ENCODE measurements at places on chromosomes 16 and 17.

DNA sequence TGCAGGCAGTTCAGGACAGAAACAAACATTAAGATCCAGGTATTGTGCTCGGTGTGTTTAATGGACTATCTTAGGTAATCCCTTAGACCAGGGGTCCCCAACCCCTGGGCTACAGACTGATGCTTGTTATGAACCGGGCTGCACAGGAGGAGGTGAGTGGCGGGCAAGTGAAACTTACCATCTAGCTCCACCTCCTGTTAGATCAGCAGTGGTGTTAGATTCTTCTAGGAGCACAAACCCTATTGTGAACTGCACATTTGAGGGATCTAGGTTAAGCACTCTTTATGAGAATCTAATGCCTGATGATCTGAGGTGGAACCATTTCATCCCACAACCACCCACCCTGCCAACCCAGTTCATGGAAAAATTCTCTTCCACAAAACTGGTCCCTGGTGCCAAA is 37.8 kb upstream of the ASIC2 start:
- DNase-seq, result no peak

DNA sequence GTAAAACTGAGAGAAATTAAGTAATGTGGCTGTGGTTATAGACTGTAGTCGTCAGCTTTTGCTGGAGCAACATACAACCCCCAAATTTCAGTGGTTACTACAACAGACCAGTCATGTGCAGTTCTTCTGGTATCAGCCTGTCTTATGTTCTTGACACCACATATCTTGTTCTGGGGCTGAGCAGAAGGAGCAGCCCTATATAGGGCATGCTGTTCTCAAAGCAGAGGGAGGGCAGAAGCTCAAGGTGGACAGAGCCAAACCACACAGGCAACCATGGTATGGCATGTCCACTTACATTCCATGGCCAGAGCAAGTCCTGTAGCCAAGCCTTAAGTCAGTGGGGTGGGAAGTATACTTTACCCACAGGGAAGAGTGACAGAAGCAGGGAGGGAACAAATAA is 7.7 kb downstream of the PRKAR1A start:
- no peak for DNase-seq

- no peak for DNase-seq
These were observed 34.4 kb downstream of the HNF1B start for GRCh38 chr17:37710344-37710886.

- peak; percentile 36 for DNase-seq
These were observed 113.2 kb downstream of the PRKCB start for GRCh38 chr16:23948949-23949411.

DNA sequence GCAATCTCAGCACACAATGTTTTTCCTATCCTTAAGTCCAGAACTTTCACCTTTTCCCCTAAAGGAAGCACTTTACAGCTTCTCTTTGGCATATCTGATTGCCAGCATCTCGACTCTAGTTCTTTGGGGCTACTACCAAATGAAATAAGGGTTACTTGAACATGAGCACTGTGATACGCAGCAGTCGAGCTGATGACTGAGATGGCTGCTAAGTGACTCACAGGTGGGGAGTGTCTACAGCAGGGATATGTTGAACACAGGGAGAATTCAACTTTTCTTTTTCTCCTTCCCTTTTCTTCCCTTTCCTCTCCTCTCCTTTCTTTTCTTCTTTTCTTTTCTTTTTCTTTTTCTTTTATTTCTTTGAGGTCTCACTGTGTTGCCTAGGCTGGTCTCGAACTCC is 334.8 kb downstream of the MAF start:
- DNase-seq, result no peak

DNA sequence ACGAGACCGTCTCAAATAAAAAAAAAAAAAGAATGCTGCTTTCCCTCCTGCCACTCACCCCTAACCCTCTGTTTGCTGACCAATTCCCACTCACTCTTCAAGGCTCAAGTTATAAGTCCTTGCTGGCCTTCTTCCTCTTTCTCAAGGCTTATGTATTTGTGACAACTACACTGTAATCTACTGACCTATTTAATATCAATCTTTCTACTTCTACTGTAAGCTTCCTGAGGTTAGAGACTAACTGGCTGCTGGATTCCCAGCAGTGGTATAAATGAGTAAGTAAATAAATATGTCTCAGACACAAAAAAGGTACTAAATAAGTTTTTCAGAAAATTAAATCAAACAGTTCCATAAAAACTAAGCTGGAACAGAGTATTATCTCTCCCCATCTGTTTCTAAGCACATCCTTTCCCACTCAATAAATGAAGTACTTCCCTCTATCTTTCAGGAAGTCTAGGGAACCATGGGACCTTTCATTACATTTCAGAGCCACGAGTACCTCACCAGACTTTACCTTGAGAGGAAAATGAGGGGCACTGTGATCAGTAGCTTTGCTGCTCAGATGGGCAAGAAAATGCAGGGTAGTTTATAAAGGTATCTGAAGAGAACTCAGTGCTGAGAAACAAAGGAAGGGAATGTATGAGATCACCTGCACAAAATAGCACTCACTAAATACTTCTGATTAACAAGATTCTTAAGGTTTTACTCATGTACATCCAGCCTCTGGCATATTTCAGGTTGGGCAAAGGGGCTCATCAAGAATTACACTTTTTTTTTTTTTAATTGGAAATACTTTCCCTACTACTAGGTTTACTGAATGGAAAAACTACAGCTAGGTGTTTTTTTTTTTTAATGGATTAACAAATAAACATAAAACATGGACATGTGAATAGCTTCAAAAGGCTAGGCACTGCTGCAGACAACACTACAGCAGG is 10.8 kb downstream of the SSH2 start:
- DNase-seq, result no peak

- DNase-seq, result no peak
These were observed 428.4 kb downstream of the KCNJ2 start for GRCh38 chr17:70597774-70598173.

DNA sequence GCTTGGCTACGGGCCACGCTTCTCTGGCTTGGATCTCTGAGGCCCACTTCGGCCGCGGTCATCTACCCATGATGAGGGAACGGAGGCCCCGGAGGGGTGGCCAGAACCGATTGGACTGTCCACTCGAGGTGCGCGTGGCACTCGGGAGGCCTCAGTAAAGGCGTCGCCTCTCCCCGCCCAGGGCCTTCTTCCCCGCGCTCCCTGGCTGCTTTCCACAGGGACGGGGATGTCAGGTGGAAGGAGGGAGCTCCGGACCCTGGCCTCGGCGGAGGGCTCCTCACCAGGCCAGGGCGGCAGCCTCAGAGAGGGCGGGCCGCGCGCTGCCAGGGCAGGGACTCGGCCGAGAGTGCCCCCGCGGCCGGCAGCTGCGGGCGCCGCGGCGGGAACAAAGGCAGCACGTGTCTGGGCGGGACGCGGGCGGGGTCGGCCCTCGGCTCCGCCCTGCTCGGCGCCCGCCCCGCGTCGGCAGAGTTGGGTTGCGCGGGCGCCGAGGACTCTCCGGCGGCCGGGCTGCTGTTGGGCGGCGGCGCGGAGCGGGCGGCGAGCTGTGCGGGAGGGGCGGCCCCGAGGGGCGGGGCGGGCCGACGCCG is 587 bp upstream of the CDK5R1 start:
- peak; percentile 37 for DNase-seq

DNA sequence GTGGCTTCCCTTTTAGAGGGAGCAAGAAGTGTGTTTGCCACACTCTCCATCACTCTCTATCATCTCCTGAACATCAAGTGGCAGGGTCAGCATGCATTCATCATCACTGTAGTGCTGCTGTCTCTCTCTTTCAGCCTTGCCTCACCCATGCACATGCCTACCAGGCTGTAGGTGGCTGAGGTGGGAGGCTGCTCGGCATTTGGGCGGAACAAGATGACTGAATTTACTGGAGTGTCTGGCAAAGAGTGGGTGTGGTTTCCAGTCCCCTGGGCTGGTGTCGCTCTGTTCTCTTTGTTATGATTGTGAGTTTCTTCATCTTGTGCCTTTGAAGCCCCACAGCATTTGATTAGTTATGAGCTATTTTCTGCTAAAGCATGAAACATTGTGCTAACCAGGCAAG is 541.9 kb upstream of the EEF2KMT start:
- DNase-seq, result no peak

DNA sequence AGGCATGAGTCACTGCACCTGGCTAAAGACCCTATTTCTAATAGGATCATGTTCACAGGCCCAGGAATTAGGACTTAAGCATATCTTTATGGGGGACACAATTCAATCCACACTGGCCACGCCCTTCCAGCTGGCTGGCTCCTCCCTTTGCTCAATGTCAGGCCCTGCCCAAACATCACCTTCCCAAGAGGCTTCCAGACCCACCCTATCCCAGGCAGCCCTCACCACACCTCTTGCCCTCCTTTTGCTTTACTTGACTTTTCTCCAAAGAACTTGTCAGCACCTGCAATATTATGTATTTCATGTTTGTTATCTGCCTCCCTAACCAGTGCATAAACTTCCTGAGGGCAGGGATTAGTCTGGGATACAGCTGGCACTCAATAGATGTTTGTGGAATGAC is 109.6 kb upstream of the CDH5 start:
- DNase-seq, result no peak

- DNase-seq, result peak; percentile 58
These were observed 393 bp upstream of the PSMB10 start for GRCh38 chr16:67936880-67937605.

DNA sequence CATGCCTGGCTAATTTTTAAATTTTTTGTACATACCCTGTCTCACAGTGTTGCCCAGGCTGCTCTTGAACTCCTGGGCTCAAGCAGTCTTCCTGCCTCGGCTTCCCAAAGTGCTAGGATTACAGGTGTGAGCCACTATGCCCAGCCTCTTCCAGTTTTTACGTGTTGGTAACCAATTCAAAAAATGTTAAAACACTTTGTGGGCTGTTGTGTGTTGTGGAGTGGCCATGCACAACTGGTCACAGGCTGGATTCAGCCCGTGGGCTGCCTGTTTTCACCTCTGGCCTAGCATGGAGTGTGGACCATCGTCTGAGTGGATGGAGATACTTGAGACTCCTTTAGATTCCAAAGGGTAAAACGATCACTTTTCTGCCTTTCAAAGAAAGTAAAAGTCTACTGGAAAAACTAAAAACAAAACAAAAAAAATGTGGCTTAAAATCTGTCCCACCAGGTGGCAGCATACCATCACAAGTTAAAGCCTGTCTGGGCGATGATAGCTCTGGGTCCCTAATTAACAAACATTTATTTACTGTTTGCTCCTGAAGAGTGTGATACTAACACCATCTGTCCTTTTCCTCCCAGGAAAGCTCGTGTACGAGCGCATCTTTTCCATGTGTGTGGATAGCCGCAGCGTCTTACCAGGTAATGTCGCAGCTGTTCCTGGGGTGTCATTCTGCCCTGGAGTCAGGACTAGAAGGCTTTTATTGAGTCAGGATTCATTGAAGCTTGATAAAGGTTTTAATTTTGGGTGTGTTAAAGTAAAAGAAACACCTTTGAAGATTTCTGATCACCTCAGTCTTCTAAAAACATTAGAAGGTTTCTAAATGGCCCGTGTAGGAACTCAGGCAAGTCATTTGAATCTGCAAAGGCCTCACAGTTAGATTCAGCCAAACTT is 45.8 kb downstream of the VPS35L start:
- DNase-seq, result no peak

DNA sequence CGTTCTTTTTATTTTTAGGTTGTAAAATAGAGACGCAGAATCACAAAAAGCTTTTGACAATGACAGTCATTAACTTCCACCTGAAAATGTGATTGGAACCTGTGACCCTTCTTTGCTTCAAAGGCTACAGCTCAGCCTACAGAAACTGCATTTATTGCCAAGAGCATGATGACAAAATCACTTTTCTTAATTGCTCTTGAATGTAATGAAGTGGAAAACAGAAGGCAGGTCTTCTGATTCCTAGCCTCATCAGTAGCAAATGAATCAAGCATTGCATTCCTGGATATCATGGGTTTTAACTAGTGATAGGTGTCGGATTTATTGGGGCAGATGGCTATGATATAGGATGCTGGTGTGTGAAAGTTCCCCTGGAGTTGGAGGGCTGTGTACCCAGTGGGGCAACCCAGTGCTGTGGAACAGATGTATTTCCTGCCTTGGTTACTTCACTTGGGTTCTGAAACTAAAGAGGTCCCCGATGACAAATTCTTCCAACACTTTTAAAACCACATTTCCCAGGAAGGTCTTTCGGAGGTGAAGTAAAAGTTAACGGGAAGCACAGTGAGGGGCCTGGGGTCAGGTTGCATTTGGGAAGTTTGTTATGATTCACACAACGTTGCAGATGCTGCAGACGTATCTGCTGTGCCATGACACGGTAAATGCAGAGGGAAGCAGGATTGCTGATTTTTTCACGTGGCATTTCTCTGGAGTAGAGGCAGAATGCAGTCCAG is 127.5 kb downstream of the HS3ST3A1 start:
- DNase-seq, result no peak

GRCh38 chr16:67216612-67217490 is 10.1 kb upstream of the TMEM208 start:
- no peak for DNase-seq

DNA sequence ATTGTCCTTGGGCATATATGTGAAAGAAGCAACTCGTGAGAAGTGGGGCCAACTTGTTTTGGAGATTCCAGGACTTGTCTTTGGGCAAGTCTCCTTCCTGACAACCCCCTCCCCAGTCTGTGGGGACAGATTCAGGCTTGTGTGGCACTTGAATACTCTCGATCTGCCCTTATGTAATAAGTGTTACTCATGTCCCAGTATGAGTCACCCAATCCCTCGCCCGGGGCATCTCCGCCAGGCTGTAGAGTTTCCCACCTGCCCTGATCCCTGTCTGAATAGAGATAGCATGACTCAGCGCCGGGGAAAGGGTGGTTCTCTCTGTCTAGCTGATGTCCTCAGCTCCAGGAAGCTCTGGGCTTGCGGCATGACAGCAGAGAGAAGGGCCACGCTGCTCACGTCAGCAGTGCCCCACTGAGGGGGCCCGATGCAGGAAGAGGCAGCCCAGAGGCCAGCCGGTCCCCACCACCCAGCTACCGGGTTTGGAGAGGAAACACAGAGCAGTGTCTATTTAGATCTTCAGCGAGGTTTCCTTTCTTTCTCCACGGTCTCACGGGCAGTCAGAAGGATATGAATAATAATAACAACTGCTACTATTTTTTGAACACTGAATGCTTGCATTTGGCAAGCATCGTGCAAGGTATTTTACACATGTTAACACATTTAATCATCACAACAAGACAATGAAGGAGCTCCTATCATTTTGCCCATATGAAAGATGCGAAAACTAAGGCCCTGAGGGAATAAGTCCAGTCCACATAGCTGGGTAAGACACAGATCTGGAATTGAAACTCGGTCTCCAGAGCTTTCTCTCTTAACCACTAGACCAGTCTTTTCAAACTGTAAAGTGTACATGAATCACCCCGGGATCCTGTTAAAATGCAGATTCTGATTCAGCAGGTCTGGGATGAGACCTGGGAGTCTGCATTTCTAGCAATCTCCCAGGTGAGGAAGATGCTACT is 426.7 kb upstream of the MAF start:
- DNase-seq, result peak; percentile 16

GRCh38 chr17:72307836-72308235 is 187.0 kb downstream of the SOX9 start:
- no peak for DNase-seq

- peak; percentile 57 for DNase-seq
These were observed 20.0 kb downstream of the ST6GALNAC1 start for GRCh38 chr17:76623271-76624146.

- no peak for DNase-seq
These were observed 14.9 kb downstream of the MMP15 start for GRCh38 chr16:58040496-58040846.

- DNase-seq, result no peak
These were observed 721 bp upstream of the WWOX start for GRCh38 chr16:78098595-78099270.

GRCh38 chr16:85372627-85373372 is 240.3 kb upstream of the GSE1 start:
- DNase-seq, result peak; percentile 2

GRCh38 chr16:89200124-89200849 is at the start of gene SLC22A31:
Gene SLC22A31 (minus strand): TSS chr16:89200537. CDS start chr16:89200501, 36 bp downstream.
- DNase-seq, result no peak
